T-helper 2 cell (primary cell): ENCODE measurements at places on chromosomes 4 and X.

GRCh38 chr4:128373628-128374027 lies 86.0 kb upstream of the PGRMC2 start:
- no peak for DNase-seq

- no peak for DNase-seq
Measured at GRCh38 chr4:188714501-188714900, 575.3 kb downstream of the TRIML1 start.

- no peak for DNase-seq
Measured at GRCh38 chr4:127870688-127871087, 10.0 kb upstream of the PLK4 start.

DNA sequence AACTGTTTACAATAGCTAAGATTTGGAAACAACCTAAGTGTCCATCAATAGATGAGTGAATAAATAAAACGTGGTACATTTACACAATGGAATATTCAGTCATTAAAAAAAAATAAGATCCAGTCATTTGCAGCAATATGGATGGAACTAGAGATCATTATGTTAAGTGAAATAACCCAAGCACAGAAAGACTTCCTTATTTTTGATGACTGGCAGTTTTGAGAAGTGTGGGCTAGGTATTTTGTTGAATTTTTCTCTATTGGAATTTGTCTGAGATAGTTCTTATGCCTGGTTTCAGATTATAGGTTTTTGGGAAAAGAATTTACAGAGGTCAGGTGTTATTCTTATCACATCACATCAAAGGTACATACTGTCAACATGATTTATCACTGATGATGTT lies 293.8 kb upstream of the ARSJ start:
- no peak for DNase-seq

GRCh38 chr4:4633431-4633830 lies 91.6 kb upstream of the STX18 start:
- DNase-seq: no peak

DNA sequence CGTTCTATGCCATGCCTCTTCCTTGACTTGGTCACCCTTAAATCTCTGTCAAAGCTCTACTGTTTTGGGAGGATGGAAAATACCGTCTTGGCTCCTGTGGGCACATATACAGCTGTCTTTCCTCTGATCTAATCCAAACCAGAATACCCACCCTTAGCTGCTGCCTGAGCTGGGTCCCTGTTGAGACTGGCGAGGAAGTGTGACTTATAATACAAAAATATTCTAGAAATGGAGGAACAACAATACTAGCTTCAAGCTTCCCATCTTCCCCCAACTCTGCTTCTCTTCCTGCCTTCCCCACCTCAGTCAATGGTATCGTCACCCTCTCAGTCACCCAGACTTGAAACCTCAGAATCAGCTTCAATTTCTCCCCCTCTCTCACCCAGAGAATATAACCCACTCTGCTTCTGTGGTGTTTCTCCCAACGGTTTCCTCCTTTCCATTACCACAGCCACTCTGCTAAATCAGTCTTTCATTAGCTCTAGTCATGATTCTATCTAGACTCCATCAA lies 599 bp upstream of the IL2RG start:
- DNase-seq: no peak

GRCh38 chr4:100869276-100869675 lies 351.5 kb upstream of the EMCN start:
- DNase-seq: no peak

GRCh38 chrX:29947225-29947624 lies 268.1 kb upstream of the MAGEB2 start:
- no peak for DNase-seq

GRCh38 chr4:123986268-123986798 lies 589.7 kb downstream of the SPRY1 start:
- no peak for DNase-seq

DNA sequence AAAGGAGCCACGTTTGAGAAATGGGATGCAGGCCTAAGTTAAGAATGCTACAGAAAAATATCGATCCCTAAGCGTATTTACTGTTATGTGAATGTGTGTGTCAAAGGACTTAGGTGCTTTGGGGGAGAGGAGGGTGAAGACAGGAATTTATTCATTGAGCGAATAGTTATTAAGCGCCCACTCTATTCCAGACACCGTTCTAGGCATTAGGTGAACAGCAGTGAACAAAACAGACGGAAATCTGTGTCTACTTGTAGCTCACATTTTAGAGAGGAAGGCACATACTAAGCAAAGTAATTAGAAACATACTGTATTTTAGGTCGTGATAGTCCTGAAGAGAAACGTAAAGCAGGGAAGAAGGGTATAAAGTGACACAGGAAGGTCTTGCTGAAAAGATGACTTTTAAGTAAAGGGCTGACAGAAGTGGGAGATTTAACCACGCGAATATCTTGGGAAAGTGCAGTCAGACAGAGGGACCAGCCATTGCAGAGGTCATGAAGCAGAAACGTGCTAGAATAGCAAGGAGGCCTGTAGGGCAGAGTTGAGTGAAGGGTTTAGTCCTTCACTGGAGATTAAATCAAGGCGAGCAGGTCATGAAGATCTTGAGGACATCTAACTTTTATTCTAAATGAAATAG lies 541 bp downstream of the AIMP1 start:
- no peak for DNase-seq

DNA sequence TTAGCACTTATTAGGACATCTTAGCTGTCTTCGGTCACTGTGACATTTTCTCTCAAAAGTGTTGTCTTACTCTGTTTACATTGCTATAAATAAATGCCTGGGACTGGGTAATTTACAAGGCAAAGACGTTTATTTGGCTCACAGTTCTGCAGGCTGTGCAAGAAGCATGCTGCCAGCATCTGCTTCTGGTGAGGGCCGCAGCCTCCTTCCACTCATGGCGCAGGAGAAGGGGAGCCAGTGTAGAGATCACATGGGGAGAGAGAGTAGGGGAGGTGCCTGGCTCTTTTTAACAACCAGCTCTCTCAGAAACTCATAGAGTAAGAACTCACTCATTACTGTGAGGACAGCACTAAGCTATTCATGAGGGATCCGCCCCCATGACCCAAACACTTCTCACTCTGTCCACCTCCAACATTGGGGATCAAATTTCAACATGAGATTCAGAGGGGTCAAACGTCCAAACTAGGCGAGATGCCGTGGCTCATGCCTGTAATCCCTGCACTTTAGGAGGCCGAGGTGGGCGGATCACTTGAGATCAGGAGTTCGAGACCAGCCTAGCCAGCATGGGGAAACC lies 43.5 kb upstream of the HERC6 start:
- no peak for DNase-seq

DNA sequence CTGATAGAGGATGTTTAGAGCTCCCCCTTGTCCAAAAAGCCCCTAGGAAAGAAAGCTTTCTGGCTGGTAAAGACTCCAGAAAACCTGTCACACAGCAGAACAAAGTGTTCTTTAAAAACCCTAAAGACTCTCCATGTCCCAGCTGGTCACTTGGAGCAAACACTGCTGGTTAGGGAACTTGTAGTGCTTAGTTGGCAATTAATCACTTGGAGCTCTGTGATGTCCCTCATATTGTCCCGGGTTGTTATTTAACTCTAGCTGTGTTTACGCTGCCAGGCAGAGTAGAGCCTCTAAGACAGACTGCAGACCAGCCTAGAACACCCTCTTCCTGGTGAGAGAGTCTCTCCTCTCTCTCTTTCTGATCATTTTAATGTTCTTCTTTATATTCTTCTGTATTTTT lies 267.3 kb downstream of the BCOR start:
- no peak for DNase-seq

DNA sequence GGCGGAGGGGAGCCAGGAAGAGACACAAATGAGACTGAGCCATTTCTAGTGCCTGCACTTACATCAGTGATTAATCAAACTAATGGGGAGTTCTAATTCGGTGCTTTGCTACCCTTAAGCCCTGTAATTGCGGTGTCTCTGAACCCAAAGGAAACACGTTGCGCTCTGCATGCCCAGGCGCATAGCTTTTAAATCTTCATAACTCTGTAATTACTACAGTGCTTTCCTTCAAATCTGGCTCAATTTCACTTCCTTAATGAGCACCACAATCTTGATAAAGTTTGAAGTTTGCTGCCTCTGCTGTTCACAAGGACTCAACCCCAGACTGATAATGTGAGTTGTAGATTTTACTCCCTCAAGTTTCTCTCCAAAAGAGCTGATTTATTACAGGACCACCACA lies 5.7 kb upstream of the NHS start:
- no peak for DNase-seq

- DNase-seq: no peak
Measured at GRCh38 chrX:34638116-34638515, 19.0 kb downstream of the TMEM47 start.

DNA sequence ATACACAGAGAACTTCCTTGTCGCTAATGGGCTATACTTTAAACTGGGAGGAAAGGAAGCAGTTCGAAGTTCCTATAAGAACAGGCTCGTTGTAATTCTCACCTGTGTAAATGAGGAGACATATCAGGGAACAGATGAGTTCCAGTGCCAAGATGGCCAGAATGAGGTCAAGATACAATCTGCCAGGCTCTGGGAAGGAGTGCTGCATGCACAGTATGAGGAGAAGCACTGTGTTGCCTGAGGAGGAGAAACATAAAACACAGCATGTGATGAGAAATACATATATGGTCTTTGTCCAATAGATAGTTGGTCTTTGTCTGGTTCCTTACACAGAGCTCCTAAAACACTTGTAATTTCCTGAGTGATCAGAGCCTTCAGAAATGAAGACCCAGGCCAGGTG lies 24.3 kb downstream of the TMEM192 start:
- DNase-seq: no peak

- DNase-seq: no peak
Measured at GRCh38 chrX:65608026-65608425, 59.4 kb upstream of the MSN start.

DNA sequence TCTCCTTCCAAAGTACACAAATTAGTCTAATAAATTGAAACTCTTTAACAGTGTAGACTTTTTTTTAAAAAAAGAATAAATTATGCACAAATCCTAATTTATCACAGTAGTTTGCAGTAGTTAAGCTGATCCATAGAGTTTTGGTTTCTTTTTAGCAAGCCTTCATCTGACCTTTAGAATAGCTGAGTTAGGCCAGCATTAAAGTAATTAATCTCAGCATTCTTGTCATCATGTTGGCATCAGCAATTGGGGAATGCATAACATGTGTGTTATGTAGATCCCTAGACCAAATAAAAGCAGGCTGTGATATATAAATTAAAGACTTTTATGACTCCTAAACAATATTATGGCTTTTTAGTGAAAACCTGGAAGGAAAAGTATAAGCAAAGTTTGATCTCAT lies 426.5 kb upstream of the PABPC4L start:
- no peak for DNase-seq

DNA sequence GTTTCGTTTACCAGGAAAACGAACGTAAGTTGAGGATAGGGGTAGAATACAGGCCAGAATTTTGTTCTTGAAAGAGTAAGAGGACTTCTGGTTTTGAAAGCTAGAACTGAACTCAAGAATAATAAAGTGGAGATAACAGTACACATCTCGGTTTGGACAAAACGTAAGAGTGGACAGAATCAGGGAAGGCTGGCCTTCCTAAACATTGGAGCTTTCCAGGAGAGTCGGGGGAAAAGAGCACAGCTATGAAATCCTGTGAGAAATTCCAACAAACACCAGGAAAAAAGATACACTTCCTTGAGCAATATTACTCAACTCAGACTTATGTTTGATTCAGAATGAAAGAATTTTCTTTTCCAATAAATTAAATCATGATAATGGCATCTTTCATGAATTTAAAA lies 1.2 kb downstream of the CTSO start:
- no peak for DNase-seq

- peak; percentile 43 for DNase-seq
Measured at GRCh38 chr4:51843309-51844152, 578 bp downstream of the DCUN1D4 start.

DNA sequence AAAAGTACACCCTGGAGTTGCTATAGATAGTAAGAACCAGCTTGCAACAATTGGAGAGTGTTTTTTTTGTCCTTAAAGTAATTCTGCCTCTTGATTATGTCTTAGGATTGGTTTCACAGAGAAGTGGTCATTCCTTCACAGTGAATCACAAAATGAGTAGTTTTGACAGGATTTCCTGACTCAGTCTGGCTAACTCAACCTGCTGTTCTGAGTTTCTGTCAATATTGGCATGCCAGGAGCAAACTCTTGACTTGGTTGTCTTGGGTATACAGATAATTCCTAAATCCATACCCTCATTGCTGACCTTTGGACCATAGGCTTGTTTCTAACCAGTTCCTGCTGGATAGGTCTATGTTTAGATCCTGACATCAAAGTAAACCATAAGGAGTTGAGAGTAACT lies 9.4 kb downstream of the FHIP1A start:
- DNase-seq: no peak

DNA sequence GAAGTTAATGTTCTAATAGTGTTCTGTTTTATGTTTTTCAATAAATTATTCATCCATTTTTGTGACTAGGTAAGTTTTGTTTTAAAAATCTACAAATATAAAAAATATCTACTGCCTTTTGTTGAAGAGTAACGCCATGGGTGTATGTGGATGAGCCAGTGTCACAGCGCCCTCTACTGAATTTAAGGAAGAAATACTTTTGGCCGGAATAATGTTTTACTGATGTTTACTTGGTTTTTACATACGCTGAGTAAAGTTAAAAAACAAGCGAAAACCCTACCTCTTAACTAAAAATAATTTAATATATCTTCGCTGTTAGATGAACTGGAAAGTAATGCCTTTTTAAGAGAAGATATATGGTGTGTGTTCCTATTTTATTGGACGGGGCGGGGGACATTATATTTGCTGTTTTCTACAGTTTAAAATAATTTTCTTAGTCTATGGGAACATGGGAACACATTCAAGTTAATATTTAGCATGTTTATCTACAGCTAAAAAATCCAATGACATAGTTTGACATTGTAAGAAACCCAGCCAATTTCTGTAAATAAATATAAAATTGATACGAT lies 86.1 kb downstream of the CPE start:
- DNase-seq: no peak

DNA sequence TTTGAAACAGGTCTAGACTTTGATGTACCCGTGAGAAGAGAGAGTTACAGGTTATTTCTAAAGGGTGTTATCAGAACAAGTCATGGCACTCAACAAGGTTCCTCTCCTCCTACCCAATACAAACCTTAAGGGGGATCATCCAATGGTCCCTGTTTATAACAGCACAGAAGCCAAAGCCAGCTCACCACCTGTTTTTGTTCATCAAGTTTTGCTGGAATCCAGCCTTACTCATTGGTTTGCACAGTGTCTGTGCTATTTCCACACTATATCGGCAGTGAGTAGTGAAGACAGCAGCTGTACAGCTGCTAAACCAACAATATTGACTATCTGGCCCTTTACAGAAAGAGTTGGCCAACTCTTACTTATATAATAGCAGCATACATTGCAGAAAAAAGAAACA lies 262.1 kb upstream of the STS start:
- DNase-seq: no peak

GRCh38 chr4:150283689-150284088 lies 205.4 kb downstream of the DCLK2 start:
- no peak for DNase-seq

DNA sequence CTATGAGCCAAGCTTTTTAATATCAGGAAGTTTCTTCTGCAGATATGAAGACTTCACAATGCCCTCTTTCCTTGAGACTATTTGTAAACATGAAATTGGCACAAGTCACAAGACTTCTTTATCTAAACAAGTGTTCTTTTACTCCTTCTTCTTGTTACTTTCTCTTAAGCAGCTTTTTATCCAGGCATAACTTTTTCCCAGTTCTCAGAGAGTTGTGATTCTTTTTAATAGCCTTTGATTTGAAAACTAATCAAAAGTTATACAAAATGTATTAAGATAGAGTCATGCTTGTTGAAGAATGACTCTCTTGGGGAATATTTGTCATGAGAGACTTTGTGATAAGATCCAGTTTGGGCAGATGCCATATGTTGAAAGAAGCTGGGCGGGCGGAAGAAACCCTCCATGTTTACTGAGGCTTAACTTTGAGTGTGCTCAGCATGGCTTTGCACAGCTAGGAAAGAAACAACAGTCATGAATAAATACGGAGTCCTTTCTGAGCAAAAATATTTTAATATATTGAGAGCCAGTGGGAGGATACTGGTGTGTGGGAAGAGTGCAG lies 39.3 kb downstream of the SYTL5 start:
- DNase-seq: no peak
